ENCODE measurements at places on chromosomes 6 and 20.

DNA sequence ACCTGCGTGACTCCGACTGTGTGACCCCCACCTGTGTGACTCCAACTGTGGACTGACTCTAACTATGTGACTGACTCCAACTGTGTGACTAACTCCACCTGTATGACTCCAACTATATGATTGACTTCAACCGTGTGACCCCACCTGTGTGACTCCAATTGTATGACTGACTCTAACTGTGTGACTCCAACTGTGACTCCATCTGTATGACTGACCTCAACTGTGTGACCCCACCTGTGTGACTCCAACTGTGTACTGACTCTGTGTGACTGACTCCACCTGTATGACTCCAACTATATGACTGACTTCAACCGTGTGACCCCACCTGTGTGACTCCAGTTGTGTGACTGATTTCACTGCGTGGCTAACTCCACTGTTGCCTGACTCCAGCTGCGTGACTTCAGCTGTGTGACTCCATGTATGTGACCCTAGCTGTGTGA lies 38.6 kb downstream of the SYNJ2 start:
- DNase-seq: no peak

GRCh38 chr20:57257701-57258453 lies 8.6 kb downstream of the BMP7 start:
- no peak for DNase-seq

- no peak for DNase-seq
Measured at GRCh38 chr6:35148167-35148741, 7.1 kb upstream of the TCP11 start.

GRCh38 chr6:79374308-79374707 lies 139.8 kb upstream of the HMGN3 start:
- DNase-seq: no peak

All from HL-60 (cell line).